ENCODE measurements at places on chromosomes 13 and 19. TPM values are rescaled to one million over a fixed set of nuclear protein-coding genes. Genes with fewer than 3 reads are reported as not detected.

The LPAR2 gene
- total RNA-seq = 72.8 TPM

The IGFL1 gene
- total RNA-seq = not detected

The C5AR1 gene
- 3.0 TPM for total RNA-seq

The KIR2DL4 gene
- 0.60 TPM for total RNA-seq

- no peak for DNase-seq
These were observed 34.0 kb downstream of the VAV1 start for GRCh38 chr19:6806488-6806887.

- DNase-seq = no peak
These were observed 9.8 kb downstream of the MCF2L start for GRCh38 chr13:112978561-112979405.

DNA sequence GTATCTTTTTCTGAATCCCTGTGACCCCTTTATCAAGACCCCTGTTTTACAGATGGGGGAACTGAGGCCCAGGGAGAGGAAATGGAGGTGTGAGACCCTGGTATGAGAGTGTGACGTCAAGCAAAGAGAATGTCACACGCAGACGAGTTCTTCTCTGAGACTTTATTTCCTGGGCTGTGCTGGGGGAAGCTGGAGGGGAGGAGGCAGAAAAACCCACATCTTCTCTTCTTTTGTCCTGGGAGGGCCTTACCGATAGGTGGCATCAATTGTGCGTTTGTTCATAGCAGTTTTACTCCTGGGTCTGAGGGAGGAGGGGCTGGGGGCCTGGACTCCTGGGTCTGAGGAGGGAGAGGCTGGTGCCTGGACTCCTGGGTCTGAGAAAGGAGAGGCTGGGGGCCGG, 4.9 kb upstream of the KLK15 start:
- DNase-seq = no peak

DNA sequence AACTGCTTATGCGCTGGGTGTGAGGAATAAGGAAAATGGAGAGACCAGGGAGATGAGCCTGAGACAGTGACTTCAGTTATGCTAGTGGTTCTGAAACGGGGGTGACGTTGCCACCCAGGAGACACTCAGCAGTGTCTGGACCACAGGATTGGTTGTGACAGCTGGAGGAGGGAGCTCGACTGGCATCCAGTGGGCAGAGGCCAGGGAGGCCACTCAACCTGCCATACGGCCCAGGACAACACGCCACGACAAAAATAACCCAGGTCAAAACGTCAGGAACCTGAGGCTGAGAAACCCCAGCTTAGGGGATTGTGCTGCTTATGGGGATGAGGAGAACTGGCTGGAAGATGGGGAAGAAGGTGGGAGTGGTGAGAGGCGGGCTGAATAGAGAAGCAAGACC, 10.4 kb downstream of the ZSCAN5A start:
- no peak for DNase-seq

DNA sequence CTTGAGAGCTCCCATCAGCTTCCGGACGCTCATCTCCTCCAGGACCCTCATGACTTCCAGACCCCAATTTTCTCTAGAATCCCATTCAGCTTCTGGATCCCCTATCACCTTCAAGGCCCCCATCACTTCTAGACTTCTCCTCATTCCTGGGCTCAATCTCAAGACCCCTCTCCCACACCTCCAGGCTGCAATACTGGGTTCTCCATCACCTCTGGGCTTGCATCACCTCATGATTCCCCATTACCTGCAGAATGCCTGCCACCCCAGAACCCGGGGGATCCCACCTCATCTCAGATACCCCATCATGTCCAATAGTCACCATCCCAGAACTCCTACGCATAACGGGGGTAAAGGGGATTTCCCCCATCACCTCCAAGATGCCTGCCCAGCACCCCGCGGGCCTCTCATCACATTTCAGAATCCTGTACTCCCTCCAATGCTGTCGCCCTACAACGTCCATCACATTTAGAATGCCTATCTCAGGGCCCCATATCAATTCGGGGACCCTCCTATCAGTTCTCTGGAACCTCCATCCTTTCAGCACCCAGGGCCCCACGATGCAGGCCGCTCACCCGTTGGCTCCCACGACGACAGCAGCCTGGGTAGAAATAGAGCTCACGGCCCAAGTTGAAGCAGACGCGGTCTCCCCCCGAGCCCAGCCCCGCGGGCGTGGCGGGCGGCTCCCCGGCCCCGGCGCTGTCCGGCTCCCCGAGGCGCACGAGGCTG, 738 bp downstream of the DMWD start:
- DNase-seq = no peak

- DNase-seq = no peak
These were observed 41.6 kb downstream of the MYO9B start for GRCh38 chr19:17116996-17117702.

GRCh38 chr13:109815651-109816050, 29.3 kb upstream of the IRS2 start:
- no peak for DNase-seq

DNA sequence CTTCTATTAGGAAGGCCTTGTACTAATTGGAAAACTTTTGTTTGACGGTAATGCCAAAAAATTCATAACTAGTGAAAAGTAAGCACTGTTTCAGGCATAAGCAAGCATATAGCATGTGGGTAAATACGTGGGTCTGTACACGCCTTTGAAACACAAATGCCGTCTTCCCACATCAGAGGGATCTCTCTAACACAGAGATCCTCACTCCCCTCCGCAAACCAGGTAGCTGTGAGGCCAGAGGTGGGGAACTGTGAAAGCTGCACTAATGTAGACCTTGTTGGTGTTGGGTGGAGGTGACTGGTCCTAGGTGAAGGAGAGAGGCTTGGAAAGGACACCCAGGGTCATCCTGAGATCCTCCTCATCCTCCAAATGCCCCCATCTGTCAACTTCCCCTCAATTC, 16.0 kb upstream of the POU2F2 start:
- DNase-seq = no peak

GRCh38 chr13:23959231-23959862, 62.0 kb upstream of the C1QTNF9B start:
- no peak for DNase-seq

- DNase-seq = no peak
These were observed 1.9 kb upstream of the SUGT1 start for GRCh38 chr13:52650731-52651130.

DNA sequence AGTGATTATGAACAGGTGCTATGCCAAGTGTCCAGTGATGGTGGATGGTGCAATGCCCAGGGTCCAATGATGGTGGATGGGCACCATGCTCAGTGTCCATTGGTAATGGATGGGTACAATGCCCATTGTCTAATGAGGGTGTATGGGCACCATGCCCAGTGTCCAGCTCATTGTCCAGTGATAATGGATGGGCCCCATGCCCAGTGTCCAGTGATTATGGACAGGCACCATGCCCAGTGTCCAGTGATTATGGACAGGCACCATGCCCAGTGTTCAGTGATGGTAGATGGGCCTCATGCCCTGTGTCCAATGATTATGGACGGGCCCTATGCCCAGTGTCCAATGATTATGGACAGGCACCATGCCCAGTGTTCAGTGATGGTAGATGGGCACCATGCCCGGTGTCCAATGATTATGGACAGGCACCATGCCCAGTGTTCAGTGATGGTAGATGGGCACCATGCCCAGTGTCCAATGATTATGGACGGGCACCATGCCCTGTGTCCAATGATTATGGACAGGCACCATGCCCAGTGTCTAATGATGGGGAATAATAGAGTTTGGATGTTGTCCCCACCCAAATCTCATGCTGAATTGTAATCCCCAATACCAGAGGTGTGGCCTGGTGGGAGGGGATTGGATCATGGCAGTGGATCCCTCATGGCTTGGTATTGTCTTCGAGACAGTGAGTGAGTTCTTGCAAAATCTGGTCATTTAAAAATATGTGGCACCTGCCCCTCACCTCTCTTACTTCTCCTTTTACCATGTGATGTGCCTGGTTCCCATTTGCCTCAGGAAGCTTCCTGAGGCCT, 87.8 kb downstream of the ANKRD10 start:
- DNase-seq = no peak

DNA sequence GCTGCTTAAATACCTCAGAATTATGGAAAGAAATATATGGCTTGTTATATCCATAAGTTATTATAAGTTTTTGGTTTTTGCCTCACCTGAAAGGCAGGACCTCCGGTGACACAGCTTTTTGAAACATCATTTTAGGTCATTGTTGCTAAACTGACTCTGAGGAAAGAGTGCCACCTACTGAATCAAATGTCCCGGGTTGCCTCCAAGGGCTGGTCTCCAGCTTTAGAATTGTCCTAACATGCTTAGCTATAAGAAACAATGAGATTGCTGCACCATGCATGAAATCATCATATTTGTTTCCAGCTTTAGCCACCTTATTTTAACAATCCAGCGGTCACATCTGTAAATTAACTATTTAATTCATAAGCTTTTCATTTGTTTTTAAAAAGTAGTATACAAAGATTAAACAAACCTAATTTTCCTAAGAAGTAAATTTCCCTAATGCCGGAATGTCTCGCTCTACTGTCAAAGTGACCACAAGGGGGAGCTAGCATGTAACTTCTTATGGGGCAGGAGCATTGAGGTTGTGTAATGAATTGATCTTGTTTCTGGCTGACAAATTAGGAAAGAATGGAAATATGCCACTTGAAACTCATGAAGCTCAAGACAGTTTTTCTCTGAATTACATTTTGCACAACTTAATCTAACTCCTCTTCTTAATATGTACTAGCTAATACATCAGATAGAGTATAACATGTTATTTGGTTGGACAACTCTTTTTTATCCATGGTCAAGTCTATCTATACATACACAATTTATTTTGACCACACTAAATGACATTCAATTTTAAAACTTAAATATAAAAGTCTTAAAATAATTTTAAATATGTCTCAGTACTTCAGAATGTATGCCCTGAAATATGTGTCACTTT, 6.7 kb upstream of the PCDH17 start:
- DNase-seq = no peak

DNA sequence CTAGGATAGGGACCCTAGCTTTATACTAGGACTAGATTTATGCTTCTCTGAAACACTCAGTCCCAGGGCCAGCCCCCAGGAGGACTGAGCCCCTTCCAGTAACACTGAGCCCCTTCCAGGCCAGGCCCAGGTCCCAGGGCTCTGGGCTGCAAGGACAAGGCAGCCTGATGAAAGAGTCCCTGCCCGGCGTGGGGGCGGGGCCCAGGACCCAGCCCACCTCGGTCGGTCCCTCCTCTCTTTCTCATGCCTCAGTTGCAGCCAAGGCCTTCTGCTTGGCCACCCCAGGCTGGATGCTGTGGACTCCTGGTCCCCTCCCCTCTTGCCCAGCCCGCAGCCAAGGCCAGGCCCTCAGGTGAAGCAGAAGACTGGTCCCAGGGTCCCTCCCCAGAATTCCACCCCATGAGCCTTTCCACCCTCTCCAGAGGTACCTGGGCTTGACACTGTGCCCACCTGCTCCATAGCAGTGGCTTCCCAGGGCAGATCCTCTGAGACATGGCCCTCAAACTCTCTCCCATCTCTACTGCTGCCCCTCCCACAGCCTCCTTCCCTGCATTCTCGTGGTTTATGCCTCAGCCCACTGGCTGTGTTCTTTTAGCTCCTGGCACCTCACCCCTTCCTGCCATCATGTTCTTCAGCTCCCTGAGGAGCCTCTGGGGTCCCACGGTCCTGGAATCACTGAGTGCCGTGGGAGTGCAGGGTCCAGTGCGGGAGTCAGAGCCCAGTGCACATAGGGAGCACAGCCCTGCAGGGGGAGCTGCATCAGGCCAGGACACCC, 53.6 kb upstream of the C1QTNF9B start:
- no peak for DNase-seq

DNA sequence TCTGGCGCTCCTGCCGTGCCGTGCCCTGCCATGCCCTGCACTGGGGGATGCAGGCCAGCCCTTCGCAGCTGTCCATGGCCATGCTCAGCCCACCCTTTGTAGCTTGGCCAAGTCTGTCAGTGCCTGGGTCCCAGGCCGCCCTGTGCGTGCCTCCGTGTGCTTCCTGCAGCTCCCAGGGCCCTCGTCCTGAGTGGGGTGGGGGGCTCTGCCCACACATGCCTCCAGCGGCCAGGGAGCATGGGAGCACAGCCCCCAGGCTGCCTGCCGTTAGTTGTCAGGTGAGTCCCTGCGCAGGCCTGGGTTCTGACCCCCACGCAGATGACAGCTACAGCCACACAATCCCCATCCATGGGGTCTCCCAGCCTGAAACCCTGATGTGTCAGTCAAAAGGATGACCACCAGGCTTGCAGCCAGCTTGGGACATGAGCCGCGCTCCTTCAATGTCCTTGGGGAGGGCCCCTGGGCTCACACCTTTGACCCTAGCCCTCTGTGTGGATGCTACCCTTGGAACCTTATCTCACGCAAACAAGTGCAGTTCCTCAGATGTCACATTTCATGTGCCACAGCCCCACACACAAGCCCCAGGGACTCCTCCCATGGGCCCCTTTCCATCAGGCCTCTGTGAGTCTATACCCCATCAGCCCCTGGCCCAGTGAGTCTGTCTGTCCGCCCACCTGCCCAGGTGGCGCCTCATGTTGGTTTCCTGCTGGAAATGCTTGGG, 24.5 kb downstream of the TMED1 start:
- no peak for DNase-seq

GRCh38 chr19:4748589-4748988, 24.9 kb upstream of the DPP9 start:
- DNase-seq = no peak

GRCh38 chr13:22789916-22790315, 390.9 kb upstream of the SGCG start:
- no peak for DNase-seq
